ENCODE measurements at places on chromosomes 5 and 9. TPM values are rescaled to one million over a fixed set of nuclear protein-coding genes. Genes with fewer than 3 reads are reported as not detected.

GRCh38 chr5:135058331-135058732 is 24.3 kb upstream of the PITX1 start:
- no peak for DNase-seq

CATSPER3 gene
- total RNA-seq = 0.39 TPM

PALM2AKAP2 gene
- total RNA-seq = 61.3 TPM

DNA sequence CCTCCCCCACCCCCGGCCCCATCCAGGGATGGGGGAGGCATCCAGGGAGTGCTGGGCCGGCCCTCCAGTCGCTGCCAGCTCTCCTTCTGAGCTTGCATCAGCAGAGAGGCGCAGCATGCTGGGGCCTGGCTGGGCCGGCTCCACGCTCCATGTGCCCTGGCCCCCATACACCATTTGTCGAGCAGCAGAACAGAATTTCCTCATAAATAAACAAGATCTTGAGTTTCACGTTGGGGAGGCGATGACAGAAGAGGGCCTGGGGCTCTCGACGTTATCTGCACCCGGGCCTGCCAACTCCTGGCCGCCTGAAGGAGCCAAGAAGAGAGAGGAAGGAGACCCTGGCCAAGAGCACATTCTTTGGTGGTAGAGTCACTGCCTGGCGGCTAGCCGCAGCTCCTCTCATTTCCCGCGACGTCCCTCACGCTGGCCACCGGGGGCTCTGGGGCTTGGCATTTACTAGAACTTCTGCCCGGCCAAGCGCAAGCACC is 177.0 kb downstream of the FGF18 start:
- DNase-seq = peak; percentile 92

DNA sequence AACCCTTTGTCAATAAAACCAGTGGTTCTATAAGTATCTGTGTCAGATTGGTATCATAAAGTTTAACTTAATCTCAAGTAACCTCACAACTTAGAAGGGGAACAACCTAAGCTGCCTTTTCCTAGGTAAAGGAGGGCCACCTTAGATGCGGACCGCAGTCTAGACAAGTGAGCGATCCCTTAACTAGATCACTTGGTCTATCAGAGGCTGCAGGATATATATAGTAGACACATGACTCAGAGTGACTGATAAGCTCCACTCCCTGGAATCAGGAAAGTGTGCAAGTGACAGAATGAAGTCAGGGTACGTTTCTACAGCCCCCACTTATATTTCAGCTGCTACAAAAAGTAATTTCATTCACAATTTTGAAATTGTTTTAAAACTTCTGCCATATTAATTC is 7.4 kb downstream of the REEP5 start:
- DNase-seq = peak; percentile 47

DNA sequence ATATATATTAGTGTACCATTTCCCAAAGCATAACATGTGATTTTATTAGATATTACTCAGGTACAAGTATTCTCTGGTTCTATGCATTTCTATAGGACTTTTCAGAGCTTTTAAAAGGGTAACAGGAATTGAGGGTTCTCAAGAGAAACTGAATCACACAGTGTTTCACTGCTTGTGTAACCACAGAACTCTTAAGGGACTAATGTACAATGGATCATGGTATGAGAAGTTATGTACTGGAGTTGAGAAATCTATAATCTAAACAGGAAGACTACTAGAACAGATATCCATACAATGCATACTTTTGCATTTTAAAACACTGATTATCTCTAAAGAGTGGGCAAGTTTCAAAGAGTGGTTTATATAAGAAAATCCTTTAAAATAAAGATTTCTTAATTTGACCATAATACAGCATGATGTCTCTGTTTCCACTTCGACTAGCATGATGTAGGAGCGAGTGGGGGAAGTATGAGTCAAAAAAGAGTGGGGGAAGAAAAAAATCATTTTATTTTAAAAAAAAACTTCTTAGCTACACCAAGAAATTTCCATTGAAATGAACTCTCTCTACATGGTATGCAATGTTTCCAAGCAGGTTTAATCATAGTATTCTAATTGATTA is 183.5 kb downstream of the RFX3 start:
- peak; percentile 51 for DNase-seq
